DMS79 (cell line): ENCODE measurements at places on chromosomes 3 and 15.

- DNase-seq, result no peak
These were observed 34.8 kb upstream of the PFN2 start for GRCh38 chr3:150005243-150006112.

- no peak for DNase-seq
These were observed 24.1 kb downstream of the CSTA start for GRCh38 chr3:122349171-122349570.

DNA sequence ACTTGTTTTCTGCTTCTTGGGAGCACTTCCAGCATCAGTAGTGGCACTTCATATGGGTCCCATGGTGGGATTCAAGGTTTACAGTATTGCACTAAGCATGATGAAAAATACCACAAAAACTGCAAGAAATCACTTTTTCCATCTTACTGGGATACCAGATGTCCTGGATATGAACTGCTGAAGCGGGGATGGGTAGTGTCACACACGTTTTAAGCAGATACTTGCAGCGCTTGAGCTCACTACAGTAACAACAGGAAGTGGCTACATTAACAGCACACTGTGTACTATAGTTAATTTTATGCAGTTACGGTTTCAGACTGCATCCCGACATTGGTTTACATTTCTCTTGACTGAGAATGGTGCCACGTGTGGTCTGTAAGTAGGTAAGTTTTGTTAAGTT is 3.5 kb upstream of the ISG20 start:
- no peak for DNase-seq

GRCh38 chr3:76039431-76039830 is 254.1 kb upstream of the ZNF717 start:
- no peak for DNase-seq

- no peak for DNase-seq
These were observed 214.8 kb downstream of the LSAMP start for GRCh38 chr3:116230431-116231020.
